HepG2 (cell line): ENCODE measurements at places on chromosomes 4 and X.

GRCh38 chr4:145042601-145043285 lies 55.3 kb downstream of the ANAPC10 start:
- H3K36me3 ChIP-seq: no peaks in the 10 kb centered on the region
- DNase-seq: no peak
- no peaks in the 10 kb centered on the region for H3K4me1 ChIP-seq

- no peaks in the 10 kb centered on the region for H3K36me3 ChIP-seq
- no peak overlapping the region for H3K4me3 ChIP-seq
- no peaks in the 10 kb centered on the region for H3K27me3 ChIP-seq
Observed at GRCh38 chr4:95284655-95285054, 264.1 kb downstream of the UNC5C start.

DNA sequence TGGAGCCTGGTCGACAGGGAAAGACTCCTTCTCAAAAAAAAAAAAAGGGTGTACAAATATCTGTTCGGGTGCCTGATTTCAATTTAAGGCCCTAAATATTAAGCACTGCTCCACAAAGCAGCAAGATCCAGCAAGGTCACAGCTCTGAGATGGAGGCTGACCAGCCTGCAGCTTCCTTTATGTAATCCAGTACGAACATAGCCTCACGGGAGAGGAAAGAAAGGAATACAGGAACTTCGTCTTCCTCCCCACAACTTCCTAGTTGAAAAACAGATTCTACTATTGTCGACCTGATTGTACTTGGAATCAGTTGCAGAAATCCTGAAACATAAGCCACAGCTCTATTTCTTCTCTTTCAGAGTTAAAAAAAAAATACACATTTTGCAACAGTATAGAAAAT lies 53.5 kb upstream of the TBC1D9 start:
- H3K27me3 ChIP-seq: no peaks in the 10 kb centered on the region
- H3K36me3 ChIP-seq: no peaks in the 10 kb centered on the region
- H3K4me3 ChIP-seq: no peak overlapping the region
- DNase-seq: no peak

DNA sequence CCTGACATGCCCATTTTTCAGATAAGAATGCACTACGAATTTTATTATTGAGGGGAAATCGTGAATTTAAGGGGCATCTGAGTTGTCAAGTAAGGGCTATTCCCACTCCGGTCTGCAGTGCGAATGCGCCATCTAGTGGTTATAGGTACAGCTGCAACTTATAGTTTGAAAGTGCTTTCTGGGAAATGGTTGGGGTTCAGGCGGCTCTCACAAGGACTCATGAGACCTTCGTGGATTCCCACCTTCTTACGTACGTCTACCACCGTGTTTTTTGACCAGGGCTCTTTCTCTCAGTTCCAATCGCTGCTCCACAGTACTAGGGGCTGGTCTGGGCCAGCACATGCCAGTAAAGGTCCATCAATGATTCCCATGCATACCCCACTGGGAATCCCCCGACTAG lies 12.3 kb downstream of the MSL3 start:
- H3K4me1 ChIP-seq: no peaks in the 10 kb centered on the region
- H3K36me3 ChIP-seq: no peaks in the 10 kb centered on the region
- H3K27me3 ChIP-seq: no peaks in the 10 kb centered on the region
